ENCODE measurements at places on chromosomes 12 and 14.

DNA sequence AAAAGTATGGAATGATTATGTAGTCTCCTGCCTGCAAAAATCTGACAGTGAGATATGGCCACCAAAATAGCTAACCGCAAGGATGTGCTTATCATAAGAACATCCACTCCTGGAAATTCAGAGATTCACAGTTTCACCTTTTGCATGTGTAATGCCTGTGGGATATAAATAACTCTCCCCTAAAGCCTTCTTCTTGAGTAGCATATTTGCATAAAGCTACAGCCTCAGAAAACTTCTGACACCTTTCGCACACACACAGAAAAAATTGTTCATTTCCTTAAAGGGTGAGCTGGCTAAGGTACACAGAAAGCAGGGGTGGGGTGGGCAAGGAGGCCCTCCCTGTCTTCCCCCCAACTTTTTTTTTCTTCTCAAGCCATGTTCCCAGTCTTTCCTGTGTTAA is 3.1 kb upstream of the IGF1 start:
- DNase-seq, result no peak

DNA sequence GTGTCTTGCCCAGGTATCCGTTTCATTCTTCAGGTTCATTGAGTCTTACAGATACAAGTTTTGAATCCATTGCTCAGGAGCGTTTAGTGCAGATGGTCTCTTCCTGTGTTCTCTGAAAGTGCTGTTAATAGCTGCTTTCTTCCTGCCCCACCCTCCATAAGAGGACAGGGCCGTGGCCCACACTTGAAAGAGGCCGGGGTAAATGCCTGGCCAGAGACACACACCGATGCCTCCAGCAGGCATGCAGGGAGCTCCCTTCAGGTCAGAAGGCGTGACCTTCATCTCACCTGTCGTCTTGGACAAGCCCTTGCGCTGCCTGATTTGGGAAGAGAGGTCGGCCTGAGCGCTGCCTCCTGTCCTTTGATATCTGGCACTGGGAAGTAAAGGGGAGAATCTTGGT is 11.6 kb downstream of the PRKAB1 start:
- no peak for DNase-seq

GRCh38 chr14:35287431-35288013 is 4.7 kb upstream of the PSMA6 start:
- no peak for DNase-seq

- no peak for DNase-seq
Measured at GRCh38 chr12:45914090-45914489, 76.3 kb downstream of the SCAF11 start.

- DNase-seq, result no peak
Measured at GRCh38 chr12:39499296-39499695, 56.4 kb upstream of the KIF21A start.

- DNase-seq, result no peak
Measured at GRCh38 chr14:37230551-37231194, 32.9 kb downstream of the MIPOL1 start.

GRCh38 chr14:103158688-103159087 is 35.4 kb downstream of the TNFAIP2 start:
- no peak for DNase-seq

DNA sequence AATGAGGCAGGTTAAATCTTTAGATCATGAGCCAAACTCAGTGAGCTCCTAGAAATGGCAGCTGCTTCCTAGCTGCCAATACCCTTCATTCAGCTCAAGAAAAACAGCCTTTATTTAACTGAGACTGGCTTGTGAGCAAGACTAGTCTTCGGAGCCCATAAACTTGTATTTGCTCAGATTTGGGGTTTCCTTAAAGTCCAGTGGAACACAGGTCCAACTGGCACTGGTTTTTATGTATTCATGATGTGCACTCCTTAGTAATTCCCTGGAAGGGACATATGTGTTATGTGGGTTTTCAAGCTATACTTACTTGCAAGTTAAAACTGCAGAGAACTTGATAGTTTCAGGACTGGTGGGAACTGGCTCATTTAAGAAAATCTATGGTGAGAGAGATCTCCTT is 380.1 kb upstream of the TMEM132C start:
- no peak for DNase-seq

- DNase-seq, result peak; percentile 56
Measured at GRCh38 chr14:76514213-76514998, 138.5 kb downstream of the ESRRB start.

All from posterior vena cava (tissue), 2 donors.